Left hindlimb (tissue), 1 donor: ENCODE measurements at places on chromosomes 6 and 20.
A peak's percentile ranks its signal among the peaks of the same experiment; 100 is the strongest.

- peak; percentile 77 for DNase-seq
Measured at GRCh38 chr6:2749969-2750600, 637 bp downstream of the MYLK4 start.

GRCh38 chr6:73515204-73515655 lies 5.6 kb downstream of the EEF1A1 start:
- no peak for DNase-seq

GRCh38 chr6:112383191-112383590 lies 36.1 kb downstream of the RFPL4B start:
- no peak for DNase-seq

DNA sequence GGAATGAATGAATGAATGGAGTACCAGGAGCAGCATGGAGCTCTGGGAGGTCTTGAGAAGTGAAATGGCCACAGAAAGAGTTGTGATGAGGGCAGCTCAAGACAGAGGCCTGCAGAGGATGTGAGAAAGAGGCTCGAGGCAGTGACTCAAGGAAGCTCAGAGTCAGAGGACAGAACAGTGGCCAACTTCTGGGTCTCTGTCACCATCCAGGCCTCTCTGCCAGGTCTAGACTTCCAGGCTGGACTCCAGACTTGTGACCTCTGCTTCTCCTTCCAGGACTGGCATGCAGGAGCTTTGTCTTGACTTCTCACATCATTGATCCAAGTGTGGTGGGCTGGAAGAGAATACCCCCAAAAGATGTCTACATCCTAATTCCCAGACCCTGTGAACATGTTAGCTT lies 119.8 kb downstream of the TOX2 start:
- no peak for DNase-seq

DNA sequence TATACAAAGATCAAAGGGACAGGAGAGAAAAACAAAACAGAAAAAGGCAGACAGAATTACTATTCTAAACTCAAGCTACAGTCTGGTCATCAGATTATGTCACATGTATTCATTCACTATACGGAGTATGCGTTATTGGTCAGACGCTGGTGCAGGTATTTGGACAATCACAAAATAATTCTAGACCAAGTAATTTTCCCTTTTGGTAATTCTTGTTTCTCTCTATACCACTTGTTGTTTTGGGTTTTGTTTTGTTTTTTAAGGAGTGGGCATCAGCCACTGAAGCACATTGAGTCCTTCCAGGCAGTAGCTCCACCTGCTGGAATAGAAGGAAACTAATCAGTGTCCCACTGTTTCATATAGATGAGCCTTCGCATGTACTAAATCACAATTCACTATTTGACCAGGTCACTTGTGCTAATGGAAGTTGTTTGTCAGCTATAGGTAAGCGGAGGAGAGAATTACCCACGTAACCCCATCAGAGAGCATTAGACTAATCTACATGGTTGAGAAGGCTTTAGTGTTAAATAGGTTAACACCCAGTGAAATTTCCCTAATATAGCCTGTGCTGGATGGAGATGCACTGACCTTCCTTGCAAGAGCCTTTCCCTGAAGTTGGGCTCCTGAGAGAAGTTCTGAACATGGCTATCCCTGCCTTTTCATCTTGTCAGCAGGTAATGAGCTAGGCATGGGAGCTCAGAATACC lies 77.9 kb downstream of the TNFAIP3 start:
- no peak for DNase-seq

DNA sequence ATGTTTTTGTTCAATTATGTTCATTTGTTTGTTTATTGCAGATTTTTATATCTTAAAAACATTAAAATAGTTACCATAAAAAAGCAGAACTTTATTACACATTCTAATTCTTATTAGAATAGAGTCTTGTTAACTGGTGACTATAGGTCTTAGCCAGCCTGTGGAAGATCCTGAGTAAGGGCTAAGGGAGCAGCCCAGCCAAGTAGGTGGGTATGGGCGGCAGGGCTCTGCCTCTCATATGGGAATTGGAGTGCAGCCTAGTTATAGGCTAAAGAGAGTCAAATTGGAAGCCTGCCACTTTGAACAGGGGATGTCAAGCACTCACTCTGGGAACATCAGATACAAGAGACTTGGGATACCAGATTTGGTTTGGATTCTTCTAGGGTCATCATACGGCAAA lies 10.5 kb upstream of the HSF2 start:
- DNase-seq: no peak

GRCh38 chr20:41308290-41308711 lies 9.2 kb downstream of the ZHX3 start:
- DNase-seq: no peak

- DNase-seq: no peak
Measured at GRCh38 chr6:37990762-37991525, 171.4 kb downstream of the ZFAND3 start.

- DNase-seq: peak; percentile 78
Measured at GRCh38 chr6:41697861-41698781, 37.3 kb downstream of the TFEB start.

DNA sequence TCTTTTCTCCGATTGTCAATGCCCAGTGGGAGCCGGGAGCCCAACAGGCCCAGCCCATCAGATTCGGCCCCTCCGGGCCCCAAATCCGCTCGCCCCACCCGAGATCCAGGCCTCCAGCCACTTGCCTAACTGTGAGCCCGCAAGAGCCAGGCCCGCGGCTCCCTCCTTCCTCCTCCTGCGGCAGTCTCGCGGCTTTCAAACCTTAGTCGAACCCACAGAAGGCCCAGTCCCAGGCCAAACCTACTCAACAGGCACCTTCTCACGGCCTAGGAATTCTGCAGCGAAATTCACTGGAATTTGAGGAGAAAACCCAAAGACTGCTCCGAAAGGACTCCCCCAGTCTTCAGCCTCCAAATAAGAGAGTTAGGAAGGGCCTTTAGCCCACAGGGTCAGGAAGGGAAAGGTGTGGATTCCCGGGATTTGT lies 2.8 kb upstream of the TFAP2A start:
- DNase-seq: no peak

- no peak for DNase-seq
Measured at GRCh38 chr6:47116606-47117005, 74.5 kb upstream of the ADGRF1 start.

GRCh38 chr6:91387290-91388059 lies 800.6 kb upstream of the MAP3K7 start:
- no peak for DNase-seq

GRCh38 chr6:151070631-151071051 lies 169.1 kb upstream of the AKAP12 start:
- no peak for DNase-seq

DNA sequence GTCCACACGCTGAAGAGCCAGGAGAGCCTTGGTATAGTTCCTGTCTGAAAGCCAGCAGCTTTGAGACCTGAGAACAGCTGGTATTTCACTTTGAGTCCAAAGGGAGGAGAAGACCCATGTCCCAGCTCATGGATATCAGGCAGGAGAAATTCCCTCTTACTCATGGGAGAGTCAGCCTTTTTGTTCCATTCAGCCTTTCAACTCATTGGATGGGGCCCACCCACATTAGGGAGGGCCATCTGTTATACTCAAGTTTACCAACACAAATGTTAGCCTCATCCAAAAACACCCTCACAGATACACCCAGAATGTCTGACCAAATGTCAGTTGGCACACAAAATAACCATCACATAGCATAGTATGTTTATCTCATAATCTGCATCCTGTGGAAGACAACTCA lies 80.1 kb downstream of the GMDS start:
- DNase-seq: no peak

GRCh38 chr6:31227143-31227542 lies 44.7 kb downstream of the HLA-C start:
- DNase-seq: no peak

DNA sequence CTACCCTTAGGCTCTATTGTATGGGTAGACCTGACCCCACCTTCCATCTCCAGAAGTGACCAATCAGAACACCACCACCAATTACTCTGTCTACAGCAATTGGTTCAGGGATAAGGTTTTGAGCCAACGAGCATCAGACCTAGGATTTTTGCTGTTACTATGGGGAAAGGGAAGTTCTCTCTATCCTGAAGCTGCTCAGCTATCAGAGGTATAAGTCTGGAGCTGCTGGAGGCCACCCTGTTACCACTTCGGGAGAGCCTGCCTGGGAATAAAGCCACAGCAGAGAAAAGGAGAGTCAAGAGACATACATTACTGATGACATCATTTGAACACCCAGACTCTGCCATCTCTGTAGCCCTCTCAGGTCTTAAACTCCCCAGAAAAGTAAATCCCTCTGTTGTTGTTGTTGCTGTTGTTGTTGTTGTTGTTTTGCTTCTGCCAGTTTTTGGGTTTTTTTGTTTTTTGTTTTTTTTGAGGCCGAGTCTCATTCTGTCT lies 94.5 kb downstream of the PREX1 start:
- no peak for DNase-seq

DNA sequence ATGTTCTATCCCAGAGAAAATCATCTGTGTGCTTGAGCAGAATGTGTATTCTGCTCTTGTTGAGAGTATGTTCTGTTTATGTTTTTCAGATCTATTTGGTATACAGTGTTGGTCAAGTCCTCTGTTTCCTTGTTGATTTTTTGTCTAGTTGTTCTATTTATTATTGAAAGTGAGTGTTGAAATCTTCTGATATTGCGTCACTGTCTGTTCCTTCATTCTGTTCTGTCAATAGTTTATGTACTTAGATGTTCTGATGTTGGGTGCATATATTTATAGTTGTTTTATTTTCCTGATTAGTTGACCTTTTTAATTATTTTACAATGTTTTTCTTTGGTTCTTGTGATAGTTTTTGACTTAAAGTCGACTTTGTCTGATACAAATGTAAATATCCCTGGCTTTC lies 458.7 kb upstream of the HSF2 start:
- DNase-seq: no peak

DNA sequence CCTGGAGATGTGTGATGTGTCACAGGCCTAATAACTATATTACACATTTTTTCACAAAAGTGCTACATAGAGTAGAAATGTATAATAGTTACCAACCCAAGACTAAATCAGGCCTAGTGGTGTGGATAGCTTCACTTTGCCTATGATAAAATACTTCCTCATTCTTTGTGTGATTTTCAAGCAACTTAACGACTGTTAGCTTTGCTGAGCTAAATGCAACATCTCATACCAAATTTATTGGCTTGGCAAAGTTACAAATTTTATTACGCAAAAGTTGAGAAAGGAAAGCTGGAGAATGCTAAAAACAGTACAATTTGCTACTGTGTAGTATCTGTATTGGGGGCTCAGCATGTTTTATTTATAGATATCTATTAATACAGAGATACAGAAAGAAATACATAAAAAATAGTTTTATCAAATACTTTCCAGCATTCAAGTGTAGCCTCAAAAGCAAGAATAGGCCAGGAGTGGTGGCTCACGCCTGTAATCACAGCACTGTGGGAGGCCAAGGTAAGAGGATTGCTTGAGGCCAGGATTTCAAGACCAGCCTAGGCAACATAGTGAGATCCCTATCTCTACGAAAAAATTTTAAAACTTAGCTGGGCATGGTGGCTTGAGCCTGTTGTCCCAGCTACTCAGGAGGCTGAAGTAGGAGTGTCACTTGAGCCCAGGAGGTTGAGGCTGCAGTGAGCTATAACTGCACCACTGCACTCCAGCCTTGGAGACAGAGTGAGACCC lies 3.6 kb upstream of the EDN1 start:
- no peak for DNase-seq

DNA sequence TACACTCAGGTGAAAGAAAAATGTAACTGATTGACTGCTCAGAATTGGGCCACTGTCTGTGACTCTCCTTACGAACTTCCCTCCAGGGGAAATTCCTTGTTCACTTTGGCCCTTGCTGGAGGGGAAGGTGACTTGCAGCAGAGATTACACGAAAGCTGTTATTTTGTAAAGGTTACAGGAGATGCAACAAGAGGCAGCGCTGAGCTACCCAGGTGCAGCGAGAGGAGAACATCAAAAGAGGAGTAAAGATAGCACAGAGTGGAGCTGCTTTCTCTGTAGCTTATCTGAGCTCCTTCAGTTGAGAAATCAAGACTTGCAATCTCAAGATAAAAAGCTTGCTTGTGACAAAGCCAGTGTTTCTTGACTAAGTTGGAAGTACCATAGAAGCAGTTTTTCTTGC lies 144.6 kb downstream of the ARHGAP18 start:
- DNase-seq: no peak

- no peak for DNase-seq
Measured at GRCh38 chr6:20402092-20402341, 338 bp downstream of the E2F3 start.

GRCh38 chr6:169723991-169724493 lies 258 bp downstream of the PHF10 start:
- DNase-seq: no peak

- no peak for DNase-seq
Measured at GRCh38 chr6:25239059-25239458, 40.1 kb upstream of the CARMIL1 start.

GRCh38 chr6:35079311-35080000 lies 61.7 kb downstream of the TCP11 start:
- DNase-seq: no peak

GRCh38 chr20:11754451-11754850 lies 163.2 kb upstream of the BTBD3 start:
- no peak for DNase-seq
